ENCODE measurements at places on chromosomes 7 and 10. TPM values are rescaled to one million over a fixed set of nuclear protein-coding genes. Genes with fewer than 3 reads are reported as not detected.

The WASHC2A gene
- 21.1 TPM for total RNA-seq

DNA sequence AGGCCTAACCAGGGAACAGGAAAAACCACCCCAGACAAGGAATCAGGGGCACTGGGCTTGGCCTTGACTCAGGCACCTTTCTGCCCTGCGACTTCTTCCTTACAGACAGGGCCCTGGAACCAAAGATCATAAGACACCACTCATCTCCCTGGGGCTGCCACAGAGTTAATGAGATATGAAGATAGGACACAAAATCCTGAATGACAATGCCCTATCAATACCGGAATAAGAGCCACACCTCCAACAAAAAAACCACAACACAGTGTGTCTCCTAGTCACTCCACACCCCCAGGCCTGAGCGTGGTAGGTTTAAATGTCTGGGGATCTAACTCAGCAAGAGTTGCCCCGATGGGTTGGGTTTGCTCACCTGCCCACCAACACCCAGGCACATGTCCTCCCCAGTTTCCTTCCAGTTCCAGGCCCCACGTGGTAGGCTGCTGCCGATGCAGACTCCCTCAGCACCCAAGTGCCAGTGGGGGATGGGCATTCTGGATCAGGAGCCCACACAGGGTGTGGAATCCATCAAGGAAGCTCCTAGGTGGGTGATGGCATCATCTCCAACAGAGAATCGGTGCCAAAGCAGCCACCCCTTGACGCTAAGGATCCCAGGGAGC is 3.9 kb downstream of the DLG5 start:
- no peak for DNase-seq

DNA sequence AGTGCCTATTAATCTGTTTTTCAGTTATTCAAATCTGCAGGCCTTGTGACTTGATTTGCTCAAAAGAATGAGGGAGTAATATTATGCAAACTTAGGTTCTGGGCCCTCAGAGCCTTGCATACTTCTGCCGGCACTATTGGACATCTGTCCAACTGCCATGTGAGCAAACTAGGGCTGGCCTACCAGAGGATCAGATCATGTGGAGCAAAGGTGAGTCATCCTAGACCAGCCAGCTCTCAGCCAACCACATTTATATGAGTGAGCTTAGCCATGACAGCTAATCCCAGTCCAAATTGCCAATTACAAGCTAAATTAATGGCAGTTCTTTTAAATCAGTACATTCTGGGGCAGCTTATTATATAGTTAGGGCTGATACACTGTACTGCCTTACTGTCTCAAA is 69.6 kb downstream of the SDHAF3 start:
- DNase-seq = peak; percentile 67

DNA sequence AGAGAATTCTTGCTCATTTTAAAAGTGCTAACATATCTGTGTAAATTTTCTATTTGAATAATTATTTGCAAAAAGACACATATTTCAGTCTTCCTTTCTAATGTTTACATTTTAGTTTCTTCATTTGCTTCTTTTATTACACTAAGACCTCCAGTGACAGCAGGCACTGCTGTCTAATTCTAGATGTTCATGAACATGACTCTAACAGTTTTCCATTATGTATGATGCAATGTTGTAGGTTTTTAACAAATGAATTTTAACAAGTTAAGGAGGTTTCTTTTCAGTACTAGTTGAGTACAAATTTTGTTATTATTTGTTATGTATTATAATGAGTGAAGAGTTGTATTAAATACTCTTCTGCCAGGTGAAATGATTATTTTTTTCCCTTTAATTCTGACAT is 83.6 kb downstream of the GRB10 start:
- DNase-seq = no peak

DNA sequence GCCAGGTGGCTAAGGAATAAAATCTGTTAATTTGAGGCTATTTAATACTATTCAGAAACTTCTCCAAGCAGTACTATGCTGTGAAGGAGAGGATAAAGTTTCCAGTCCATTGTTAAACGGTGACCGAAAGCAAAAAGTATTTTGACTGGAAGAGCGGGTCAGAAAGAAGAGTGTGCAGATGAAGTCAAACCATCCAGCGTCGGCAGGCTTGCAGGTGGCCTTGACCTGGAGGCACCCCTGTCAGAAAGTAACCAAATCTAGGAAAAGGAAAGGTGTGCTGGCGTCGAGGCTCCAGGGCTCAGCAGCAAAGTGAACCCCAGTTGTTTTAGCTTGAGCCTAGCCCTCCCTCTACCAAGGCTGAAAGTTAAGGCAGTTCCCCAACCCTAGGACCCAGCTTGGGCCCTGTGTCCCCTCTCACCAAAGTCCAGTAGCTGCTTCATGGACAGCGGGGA is 544 bp downstream of the PDK4 start:
- no peak for DNase-seq

GRCh38 chr7:134708692-134709091 is 62.0 kb downstream of the BPGM start:
- DNase-seq = no peak

The ABCC2 gene
- 0.90 TPM for total RNA-seq

DNA sequence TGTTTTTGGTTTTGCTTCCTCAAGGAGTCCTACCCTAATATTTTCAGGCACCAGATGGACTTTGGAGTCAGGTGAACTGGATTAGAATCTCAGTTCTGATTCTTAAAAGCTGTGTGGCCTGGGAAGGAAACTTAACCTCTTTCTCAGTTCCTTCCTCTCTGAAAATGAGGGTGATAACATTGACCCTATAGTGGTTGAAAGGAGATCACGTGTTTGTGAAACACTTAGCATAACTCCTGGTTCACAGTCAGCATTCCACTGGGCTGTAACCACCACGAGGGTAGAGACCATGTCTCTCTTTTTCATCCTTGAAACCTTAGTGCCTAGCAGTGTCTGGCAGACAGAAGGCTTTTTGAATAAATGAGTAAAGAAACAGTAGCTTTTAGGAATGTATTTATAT is 16.7 kb downstream of the LSMEM1 start:
- DNase-seq = no peak

- no peak for DNase-seq
Observed at GRCh38 chr7:780081-780480, 52.2 kb upstream of the SUN1 start.
